Colonic mucosa (tissue), 4 donors: ENCODE measurements at places on chromosomes 6 and 20. TPM values are rescaled to one million over a fixed set of nuclear protein-coding genes. Genes with fewer than 3 reads are reported as not detected.
A peak's percentile ranks its signal among the peaks of the same experiment; 100 is the strongest.

- H3K36me3 ChIP-seq, result peaks cover 16% of the 10 kb centered on the region
- H3K4me1 ChIP-seq, result no peaks in the 10 kb centered on the region
- H3K27ac ChIP-seq, result no peak overlapping the region
- DNase-seq, result no peak
- no peaks in the 10 kb centered on the region for H3K27me3 ChIP-seq
- no peak overlapping the region for H3K4me3 ChIP-seq
Observed at GRCh38 chr20:58246346-58246745, 17.9 kb upstream of the ANKRD60 start.

DNA sequence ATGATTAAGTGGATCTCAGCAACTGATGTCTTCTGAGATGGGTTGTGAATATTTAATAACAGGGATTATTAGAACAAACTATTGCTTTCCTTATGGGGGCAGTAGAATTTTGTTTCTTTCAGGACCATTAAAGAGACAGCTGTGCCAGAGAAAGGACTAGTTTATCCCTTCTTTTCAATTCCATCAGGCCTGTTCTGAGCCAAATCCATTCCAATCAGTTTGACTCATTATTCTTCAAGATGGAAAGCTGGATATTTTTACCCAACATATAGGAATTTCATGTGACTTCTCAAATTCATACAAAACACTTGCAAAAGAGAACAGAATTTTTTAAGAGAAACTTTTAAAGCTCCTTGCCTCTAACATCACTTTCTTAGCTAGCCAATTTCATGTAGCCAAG is 722.0 kb upstream of the FLRT3 start:
- H3K27ac ChIP-seq, result no peak overlapping the region
- H3K36me3 ChIP-seq, result no peaks in the 10 kb centered on the region
- DNase-seq, result no peak
- H3K27me3 ChIP-seq, result no peaks in the 10 kb centered on the region
- no peaks in the 10 kb centered on the region for H3K4me1 ChIP-seq
- no peak overlapping the region for H3K4me3 ChIP-seq

DNA sequence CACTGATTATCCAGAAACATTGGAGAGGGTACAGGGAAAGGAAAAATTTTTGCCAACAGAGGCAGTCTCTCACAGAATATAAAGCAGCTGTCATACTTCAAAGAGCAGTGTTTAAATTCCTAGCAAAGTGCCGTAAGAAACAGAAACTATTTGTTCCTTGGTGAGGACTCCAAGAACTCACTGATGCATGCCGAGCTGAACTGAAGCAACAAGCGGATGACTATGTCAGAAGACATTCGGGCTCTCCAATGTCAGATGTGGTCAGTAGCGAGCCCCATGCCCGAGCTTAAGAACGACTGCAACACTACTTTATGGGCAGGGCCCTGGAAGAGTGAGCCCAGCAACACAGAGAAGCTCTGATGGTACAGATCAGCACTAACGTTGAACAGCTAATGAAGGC is 54.7 kb downstream of the OR2B6 start:
- H3K27ac ChIP-seq, result no peak overlapping the region
- H3K4me3 ChIP-seq, result no peak overlapping the region
- H3K4me1 ChIP-seq, result no peaks in the 10 kb centered on the region
- no peaks in the 10 kb centered on the region for H3K36me3 ChIP-seq
- no peak for DNase-seq
- no peaks in the 10 kb centered on the region for H3K27me3 ChIP-seq

GRCh38 chr20:63100174-63100925 is 93.6 kb upstream of the BHLHE23 start:
- H3K4me1 ChIP-seq, result no peaks in the 10 kb centered on the region
- no peak overlapping the region for H3K4me3 ChIP-seq
- no peak for DNase-seq
- H3K27ac ChIP-seq, result no peak overlapping the region
- no peaks in the 10 kb centered on the region for H3K27me3 ChIP-seq

GRCh38 chr6:6900569-6901204 is 207.1 kb upstream of the RREB1 start:
- no peak overlapping the region for H3K27ac ChIP-seq
- no peak overlapping the region for H3K4me3 ChIP-seq
- no peaks in the 10 kb centered on the region for H3K27me3 ChIP-seq
- H3K4me1 ChIP-seq, result no peaks in the 10 kb centered on the region

GRCh38 chr6:169774347-169774746 is 22.9 kb downstream of the ERMARD start:
- no peaks in the 10 kb centered on the region for H3K27me3 ChIP-seq
- DNase-seq, result no peak
- no peak overlapping the region for H3K27ac ChIP-seq
- no peaks in the 10 kb centered on the region for H3K4me1 ChIP-seq
- H3K36me3 ChIP-seq, result no peaks in the 10 kb centered on the region

- H3K27ac ChIP-seq, result no peak overlapping the region
- no peak for DNase-seq
- H3K4me1 ChIP-seq, result no peaks in the 10 kb centered on the region
- H3K36me3 ChIP-seq, result no peaks in the 10 kb centered on the region
- no peak overlapping the region for H3K4me3 ChIP-seq
Observed at GRCh38 chr6:6626187-6626586, 37.7 kb downstream of the LY86 start.

GRCh38 chr6:113147544-113147943 is 709.6 kb upstream of the MARCKS start:
- H3K27me3 ChIP-seq, result no peaks in the 10 kb centered on the region
- H3K27ac ChIP-seq, result no peak overlapping the region
- H3K4me3 ChIP-seq, result no peak overlapping the region
- no peak for DNase-seq

DNA sequence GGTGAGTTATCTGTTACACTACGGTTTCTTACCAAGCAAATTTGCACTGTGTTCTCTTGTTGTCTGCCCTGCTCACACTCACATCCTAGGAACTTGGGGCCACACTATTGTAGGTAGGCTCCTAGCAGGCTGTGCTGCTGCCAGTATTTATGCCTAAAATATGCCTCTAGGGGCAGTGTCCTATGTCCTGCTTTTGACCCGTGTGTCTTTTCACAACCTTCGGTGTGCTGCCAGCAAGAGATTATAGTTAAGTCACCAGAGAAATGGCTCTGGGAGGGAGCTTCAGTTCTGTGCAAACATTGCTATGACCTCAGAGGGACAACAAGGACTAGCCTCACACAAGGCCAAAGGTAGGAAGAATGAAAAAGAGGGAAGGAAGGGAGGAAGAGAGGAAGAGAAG is 8.9 kb upstream of the TAAR5 start:
- DNase-seq, result no peak
- H3K27ac ChIP-seq, result no peak overlapping the region
- H3K27me3 ChIP-seq, result no peaks in the 10 kb centered on the region
- H3K4me1 ChIP-seq, result no peaks in the 10 kb centered on the region
- H3K4me3 ChIP-seq, result no peak overlapping the region

DNA sequence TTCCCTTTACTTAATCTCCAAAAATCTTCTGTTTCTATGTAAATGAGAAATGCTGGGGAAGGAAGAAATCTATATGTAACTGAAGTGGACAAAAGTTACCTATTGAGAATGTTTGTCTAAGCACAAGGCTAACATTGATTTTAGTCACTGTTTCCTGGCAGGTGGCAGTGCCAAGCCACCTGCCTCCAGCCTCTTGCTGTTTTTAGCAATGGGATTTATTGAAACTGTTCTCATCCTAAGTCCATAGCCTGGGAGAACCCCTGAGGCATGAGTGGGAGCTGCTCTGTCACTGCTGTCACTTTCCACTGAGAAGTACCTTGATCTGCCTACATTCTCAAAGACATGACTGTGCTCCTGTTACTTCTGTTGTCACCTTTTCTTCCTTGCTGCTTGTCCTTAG is 14.7 kb downstream of the ENPP3 start:
- H3K36me3 ChIP-seq, result no peaks in the 10 kb centered on the region
- H3K27me3 ChIP-seq, result no peaks in the 10 kb centered on the region
- H3K4me3 ChIP-seq, result no peak overlapping the region
- peaks cover 4% of the 10 kb centered on the region for H3K4me1 ChIP-seq

DNA sequence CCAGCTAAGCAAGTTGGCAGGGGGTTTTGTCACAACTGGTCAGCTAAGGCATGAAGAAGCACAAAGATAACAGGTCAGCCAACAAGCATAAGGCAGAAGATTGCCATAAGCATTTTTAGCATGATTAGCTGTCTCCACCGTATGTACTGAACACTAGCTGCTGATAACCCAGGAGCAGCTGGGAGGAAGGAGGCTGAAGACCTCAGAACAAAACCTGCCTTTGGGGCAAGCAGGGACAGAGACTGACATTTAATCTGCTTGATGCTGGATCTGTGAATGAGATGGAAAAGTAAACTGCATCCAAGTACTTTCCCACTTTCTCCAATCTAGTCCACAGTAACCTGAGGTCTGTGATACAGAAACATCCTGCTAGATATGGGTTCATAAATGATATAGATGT is 353.0 kb upstream of the MAP3K7 start:
- H3K36me3 ChIP-seq, result no peaks in the 10 kb centered on the region
- H3K27me3 ChIP-seq, result no peaks in the 10 kb centered on the region
- no peak overlapping the region for H3K27ac ChIP-seq
- no peak for DNase-seq
- H3K4me1 ChIP-seq, result no peaks in the 10 kb centered on the region
- H3K4me3 ChIP-seq, result no peak overlapping the region

GRCh38 chr6:100121854-100122609 is 128.0 kb upstream of the MCHR2 start:
- no peaks in the 10 kb centered on the region for H3K27me3 ChIP-seq
- no peak overlapping the region for H3K27ac ChIP-seq
- H3K4me3 ChIP-seq, result no peak overlapping the region

GRCh38 chr20:22438346-22438745 is 146.0 kb downstream of the FOXA2 start:
- no peaks in the 10 kb centered on the region for H3K27me3 ChIP-seq
- H3K4me1 ChIP-seq, result no peaks in the 10 kb centered on the region
- DNase-seq, result no peak
- no peak overlapping the region for H3K27ac ChIP-seq

DNA sequence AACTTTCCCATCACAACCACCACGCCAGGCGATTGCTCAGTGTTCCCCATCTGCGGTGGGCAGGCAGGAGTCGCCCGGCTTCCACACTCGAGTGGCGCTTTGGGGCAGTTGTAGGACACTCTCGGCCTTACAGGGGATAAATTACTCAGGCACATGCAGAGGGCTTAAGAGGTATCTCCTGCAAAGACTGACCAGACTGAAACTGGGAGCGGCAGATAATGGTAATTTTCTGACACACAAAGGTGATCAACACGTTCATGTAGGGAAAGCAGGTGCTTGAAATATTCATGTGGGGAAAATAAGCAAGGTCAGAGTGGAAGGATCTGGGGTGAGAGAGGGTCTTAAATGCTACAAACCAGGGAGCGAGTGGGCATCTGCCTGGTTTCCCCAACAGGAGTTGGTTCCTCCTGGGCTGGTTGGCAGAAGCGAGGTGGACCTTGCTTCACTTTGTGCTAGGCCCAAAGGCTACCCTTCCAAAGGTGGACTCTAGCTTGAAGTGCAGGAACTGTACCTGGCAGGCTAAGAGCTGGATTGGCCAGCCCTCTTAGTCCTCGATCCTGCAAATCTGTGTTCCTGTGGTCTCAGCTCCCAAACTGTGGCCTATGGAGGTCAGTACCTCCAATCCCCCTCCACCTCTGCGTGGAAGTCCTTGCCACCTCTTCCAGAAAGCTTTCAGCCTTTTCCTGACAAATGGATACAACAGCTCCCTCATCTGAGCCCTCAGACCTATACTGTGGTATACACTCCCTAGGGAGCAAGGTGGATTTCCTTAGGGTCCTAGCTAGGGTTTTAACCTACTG is 16.7 kb downstream of the PLAGL2 start:
- H3K27me3 ChIP-seq, result no peaks in the 10 kb centered on the region
- H3K4me1 ChIP-seq, result peaks cover 7% of the 10 kb centered on the region
- peaks cover 4% of the 10 kb centered on the region for H3K36me3 ChIP-seq

DNA sequence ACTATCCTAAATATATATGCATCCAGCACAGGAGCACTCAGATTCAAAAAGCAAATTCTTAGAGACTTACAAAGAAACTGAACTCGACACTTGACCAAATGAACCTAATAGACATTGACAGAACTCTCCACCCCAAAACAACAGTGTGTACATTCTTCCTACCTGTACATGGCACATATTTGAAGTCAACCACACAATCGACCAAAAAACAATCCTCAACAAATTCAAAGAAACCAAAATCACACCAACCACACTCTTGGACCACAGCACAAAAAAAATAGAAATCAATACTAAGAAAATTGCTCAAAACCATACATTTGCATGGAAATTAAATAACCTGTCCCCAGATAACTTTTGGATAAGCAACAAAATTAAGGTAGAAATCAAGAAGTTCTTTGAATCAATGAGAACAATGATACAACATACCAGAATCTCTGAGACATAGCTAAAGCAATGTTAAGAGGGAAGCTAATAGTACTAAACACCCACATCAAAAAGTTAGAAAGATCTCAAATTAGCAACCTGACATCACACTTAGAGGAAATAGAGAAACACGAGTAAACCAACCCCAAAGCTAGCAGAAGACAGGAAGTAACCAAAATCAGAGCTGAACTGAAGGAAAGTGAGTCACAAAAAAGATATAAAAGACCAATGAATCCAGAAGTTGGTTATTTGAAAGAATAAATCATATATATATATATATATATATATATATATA is 12.5 kb upstream of the TREM1 start:
- no peaks in the 10 kb centered on the region for H3K27me3 ChIP-seq
- no peak overlapping the region for H3K4me3 ChIP-seq
- H3K36me3 ChIP-seq, result no peaks in the 10 kb centered on the region
- H3K27ac ChIP-seq, result no peak overlapping the region
- DNase-seq, result no peak

GRCh38 chr6:79813143-79813850 is 134.1 kb downstream of the ELOVL4 start:
- DNase-seq, result no peak
- H3K27me3 ChIP-seq, result no peaks in the 10 kb centered on the region
- no peak overlapping the region for H3K27ac ChIP-seq
- no peaks in the 10 kb centered on the region for H3K4me1 ChIP-seq

GRCh38 chr6:44007818-44008621 is 119.2 kb downstream of the MRPL14 start:
- H3K27me3 ChIP-seq, result no peaks in the 10 kb centered on the region
- no peaks in the 10 kb centered on the region for H3K4me1 ChIP-seq
- no peaks in the 10 kb centered on the region for H3K36me3 ChIP-seq
- no peak overlapping the region for H3K27ac ChIP-seq
- H3K4me3 ChIP-seq, result no peak overlapping the region

GRCh38 chr6:33983721-33984465 is 162.0 kb downstream of the GRM4 start:
- no peaks in the 10 kb centered on the region for H3K27me3 ChIP-seq
- H3K4me3 ChIP-seq, result no peak overlapping the region
- peak; percentile 41 for DNase-seq
- H3K36me3 ChIP-seq, result no peaks in the 10 kb centered on the region

The SLC26A8 gene
- total RNA-seq, result 0.27 TPM

The NKX2-4 gene
- total RNA-seq, result not detected

The TFAP2C gene
- total RNA-seq, result 1.3 TPM

The C6orf58 gene
- total RNA-seq, result not detected

The EGFL8 gene
- 10.4 TPM for total RNA-seq

The GCM1 gene
- total RNA-seq, result not detected

The SCRT2 gene
- total RNA-seq, result not detected

The MEI4 gene
- not detected for total RNA-seq

The OR2H2 gene
- total RNA-seq, result not detected

The CLDN20 gene
- total RNA-seq, result not detected

The SLC22A7 gene
- not detected for total RNA-seq
